RPMI7951 (cell line): ENCODE measurements at places on chromosomes 2 and 18. TPM values are rescaled to one million over a fixed set of nuclear protein-coding genes. Genes with fewer than 3 reads are reported as not detected.

DNA sequence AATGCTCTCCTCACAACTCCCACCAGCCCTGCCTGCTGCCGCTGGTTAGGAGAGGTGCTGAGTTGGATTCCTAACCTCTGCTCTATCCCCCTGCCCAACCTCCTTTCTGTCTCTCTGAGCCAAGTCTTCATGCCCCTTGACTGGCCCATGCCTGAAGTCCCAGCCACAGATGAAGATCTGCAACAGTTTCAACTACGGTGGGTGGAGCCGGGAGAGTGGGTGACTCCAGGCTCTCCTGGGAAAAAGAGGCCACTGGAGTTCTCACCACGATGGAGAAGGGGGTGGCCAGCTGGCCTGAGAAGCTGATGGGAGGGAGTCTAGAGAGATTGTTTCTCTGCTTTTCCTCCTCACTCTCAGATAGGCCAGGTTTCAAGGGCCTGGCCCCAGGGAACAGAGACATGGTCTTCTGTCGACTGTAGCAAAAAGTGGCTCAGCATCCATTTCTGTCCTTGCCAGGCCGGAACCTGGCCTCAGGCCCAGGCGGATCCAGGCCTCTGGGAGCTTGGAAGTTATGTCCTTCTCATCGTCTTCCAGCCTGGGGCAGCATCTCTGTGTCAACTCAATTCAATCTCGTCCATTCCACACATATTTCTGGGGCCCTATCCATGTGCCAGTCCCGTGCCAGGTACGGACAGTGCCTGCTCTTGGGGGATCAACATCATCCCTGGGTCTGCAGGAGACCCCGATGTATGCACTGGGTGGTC is 75.3 kb downstream of the INHBB start:
- no peak for DNase-seq

DNA sequence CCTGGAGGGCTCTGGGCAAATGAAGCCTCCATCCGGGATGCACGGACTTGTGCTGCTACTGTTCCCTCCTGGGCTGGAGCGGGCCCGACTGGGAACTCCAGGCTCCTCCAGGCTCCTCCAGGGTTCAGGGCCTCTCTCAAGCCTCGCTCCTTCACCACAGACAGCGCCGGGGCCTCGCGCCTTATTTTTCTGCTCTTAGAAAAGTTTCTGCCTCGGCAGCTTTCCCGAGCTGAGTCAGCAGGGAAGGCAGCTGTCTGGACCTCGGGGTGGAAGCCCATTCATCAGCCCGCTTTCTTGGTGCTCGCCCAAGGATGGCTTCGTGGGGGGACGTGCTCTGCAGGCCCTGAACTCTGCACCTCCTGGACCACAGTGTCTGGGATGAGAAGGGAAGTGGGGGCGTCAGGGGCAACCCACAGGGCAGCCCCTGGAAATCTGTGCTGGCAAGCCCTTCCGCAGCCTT is 12.9 kb upstream of the TEX51 start:
- DNase-seq: peak; percentile 45

- no peak for DNase-seq
Observed at GRCh38 chr2:236949089-236949905, 136.4 kb upstream of the COPS8 start.

- peak; percentile 6 for DNase-seq
Observed at GRCh38 chr18:35415511-35416073, 38.5 kb upstream of the ZNF396 start.

GRCh38 chr2:224595518-224595917 is 10.4 kb upstream of the CUL3 start:
- DNase-seq: no peak

GRCh38 chr2:98522854-98523253 is 78.2 kb downstream of the INPP4A start:
- DNase-seq: no peak

- peak; percentile 38 for DNase-seq
Observed at GRCh38 chr2:68645523-68645922, 2.1 kb downstream of the PROKR1 start.

- DNase-seq: peak; percentile 77
Observed at GRCh38 chr2:61470122-61470951, 550 bp downstream of the USP34 start.

DNA sequence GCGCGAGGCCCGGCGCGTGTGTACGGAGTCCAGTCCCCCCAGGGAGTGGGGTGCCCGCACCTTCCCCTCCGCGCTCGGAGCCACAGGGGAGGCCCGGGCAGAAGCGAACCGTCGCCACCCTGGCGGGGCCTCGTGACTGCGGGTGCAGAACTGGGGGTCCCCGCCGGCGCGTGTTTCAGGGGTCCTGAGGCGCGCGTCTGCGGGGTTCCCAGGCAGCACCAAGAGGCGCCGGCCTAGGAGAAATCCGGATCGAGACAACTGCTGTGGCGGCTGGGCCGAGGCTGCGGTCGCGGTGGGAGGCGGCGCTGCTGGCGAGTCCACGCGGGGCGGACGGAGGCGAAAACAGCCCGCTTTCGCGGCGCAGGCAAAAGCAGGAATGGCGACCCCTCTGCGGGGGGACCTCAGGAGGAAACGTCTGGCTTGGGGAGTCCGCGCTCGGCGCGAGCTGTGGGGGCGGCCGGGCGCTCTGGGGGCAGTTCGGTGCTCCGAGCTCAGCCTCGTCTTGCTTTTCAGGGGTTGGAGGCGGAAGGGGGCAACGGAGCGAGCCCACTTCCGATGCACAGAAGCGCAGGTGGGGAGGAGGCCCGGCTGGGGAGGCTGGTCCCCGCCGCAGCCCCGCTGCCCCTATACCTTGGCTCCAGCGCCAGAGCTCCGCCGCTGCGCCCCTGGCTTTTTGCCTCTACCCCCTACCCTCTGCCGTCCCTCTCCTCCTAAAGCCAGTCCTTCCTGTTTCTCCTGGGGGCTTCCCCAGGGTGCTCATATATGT is 81.5 kb upstream of the LDLRAD4 start:
- DNase-seq: peak; percentile 28

GRCh38 chr18:13923221-13923620 is 7.9 kb upstream of the MC2R start:
- no peak for DNase-seq

DNA sequence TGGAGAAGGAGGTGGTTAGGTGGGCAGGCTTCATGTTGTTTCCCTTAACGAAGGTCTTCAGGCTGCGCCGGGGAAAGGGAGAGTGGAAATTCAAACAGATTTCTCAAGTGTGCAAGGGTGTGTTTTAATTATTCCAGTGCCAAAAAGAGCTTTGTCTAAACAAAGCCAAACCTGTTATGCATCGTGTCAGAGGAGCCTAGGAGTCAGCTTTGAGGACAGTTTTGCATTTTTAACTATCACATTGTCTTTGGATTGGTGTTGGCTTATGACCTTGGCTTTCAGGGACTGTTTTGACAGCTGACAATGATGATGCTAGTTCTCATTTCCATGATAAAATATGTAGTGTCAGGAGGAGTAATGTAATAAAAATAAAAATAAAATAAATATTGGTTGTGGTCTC is 144.8 kb downstream of the LDLRAD4 start:
- DNase-seq: no peak

DNA sequence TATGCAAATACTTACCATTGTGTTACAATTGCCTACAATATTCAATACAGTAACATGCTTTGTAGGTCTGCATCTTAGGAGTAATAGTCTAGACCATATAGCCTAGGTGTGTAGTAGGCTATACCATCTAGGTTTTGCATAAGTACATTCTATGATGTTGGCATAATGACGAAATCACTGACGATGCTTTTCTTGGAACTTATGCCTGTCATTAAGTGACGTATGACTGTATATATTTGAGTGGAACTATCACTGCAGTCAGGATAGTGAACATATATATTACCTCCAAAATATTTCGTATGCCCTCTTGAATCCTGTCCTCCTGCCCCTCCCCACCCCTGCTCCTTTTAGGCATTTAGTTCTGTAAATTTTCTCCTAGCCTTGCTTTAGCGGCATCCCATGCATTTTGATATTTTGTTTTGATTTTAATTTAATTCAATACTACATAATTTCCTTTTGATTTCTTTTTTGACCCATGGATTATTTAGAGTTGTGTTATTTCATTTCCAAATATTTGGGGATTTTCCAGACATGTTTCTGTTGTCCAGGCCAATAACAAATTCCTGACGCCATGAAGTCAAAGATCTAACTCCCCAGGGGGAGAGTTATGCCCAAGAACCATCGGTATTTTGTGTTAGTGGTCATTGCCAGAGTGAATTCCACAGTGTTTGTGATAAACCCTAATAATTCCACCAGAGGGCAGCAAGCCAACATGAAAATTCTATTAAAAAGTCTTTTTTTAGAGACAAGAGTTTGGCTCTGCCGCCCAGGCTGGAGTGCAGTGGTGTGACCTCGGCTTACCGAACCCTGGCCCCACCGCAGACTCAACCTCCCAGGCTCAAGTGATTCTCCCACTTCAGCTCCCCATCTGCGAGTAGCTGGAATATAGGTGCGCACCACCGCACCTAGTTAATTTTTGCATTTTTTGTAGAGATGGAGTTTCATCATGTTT is 24.2 kb upstream of the CASP8 start:
- peak; percentile 81 for DNase-seq

- DNase-seq: no peak
Observed at GRCh38 chr2:235515364-235515742, 21.5 kb downstream of the AGAP1 start.

- no peak for DNase-seq
Observed at GRCh38 chr18:25729072-25729471, 361.3 kb downstream of the SS18 start.

DNA sequence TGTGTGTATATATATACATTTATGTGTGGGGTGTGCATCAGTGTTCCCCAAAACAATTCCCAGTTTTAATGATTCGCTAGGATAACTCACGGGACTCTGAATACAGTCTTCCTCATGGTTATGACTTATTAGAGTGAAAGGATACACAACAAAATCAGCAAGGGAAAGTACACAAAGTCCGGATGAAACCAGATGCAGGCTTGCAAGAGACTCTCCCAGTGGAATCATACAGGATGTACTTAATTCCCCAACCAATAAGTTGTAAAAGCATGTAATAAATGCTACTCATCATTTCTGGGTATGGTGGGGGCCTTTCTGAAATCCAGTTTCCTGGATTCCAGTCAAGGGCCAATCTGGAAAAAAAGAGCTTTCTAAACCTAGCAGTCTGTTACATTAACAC is 654.1 kb upstream of the SYT4 start:
- no peak for DNase-seq

DNA sequence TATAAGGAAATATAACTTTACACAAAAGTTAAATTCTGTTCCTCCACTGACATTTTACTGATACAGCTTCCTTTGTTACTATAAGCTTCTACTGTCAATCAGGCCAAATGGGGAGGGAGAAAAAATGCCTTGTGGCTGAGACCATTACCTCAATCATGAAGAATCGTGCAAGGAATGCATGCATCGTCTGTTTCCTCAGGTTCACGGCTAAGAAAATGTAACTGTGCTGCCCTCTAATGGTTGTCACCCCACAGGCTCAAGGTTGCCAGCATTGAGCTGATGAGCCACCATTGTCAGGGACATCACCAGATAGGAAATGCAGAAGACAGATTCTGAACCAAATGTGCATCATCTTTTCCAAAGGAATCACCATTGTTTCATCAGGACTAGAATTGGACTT is 426.9 kb downstream of the CDH2 start:
- DNase-seq: peak; percentile 37

GRCh38 chr18:3224223-3224622 is 4.5 kb upstream of the MYOM1 start:
- DNase-seq: no peak

DNA sequence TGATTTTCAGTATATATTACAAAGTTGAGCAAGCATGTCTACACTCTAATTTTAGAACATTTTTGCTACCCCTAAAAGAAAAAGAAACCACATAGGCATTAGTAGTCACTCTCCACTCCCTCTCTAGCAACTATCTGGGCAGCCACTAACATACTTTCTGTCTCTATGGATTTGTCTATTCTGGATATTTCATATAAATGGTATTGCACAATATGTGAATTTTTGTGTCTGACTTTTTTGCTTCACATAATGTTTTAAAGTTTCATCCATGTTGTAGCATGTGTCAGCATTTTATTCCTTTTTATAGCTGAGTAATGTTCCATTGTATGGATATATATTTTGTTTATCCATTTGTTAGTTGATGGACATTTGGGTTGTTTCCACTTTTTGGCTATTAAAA is 232.5 kb upstream of the CTAGE1 start:
- no peak for DNase-seq

DNA sequence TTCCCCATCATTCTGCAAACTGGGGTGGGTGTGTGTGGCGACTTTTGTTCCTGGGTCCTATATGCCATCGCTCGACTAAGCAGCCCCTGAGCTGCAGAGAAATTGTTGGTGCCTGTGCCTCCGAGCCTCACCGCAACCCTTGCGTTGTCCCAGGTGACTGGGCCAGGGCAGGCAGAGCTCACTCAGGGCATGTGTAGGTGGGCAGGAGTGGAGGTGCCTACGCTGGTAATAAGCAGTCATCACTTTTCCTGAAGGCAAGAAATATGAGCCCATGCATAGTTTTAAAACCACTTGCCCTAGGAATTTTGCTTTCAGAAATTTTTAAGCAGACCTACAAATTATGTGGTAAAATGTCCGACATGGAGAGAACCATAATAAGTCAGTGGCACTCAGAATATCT is 197.8 kb downstream of the SMAD7 start:
- DNase-seq: no peak

DNA sequence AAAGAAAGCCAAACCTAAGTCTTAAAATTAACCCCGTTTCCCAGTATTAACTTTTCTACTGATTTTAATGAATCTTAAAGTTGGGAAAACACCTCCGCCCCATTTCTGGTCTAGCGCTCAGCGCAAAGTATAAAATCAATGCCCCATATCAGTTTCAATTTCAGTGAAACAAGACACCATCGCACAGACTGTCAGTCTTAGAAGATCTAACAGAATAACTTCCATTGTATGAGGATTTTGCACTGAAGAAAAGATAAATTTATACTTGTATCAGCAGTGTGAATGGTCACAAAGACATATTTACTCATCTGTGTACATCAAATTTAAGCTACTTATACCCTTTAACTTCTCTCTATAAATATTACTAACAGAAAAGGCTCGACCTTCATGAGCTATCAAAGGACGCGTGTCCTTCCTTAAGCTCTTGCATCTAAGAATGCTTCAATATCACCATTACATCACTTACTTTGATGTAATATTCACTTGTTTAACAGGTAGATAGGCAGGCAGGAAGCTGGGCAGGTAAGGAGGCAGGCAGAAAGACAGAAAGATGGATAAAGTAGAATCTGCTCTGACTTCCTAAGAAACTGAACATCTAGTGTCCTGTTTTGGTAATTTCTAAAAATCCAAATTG is 183.0 kb downstream of the TCF4 start:
- DNase-seq: no peak

GRCh38 chr2:42809131-42809818 is 16.9 kb upstream of the HAAO start:
- no peak for DNase-seq

The KATNAL2 gene
- total RNA-seq: 4.3 and 5.8 TPM in 2 replicates

The SAG gene
- total RNA-seq: 0.12 TPM in 1 of 2 replicates, not detected in the other

The SH3BP4 gene
- 75.8 and 86.6 TPM in 2 replicates for total RNA-seq

The POLR1A gene
- 13.0 and 17.2 TPM in 2 replicates for total RNA-seq

The ZNF396 gene
- total RNA-seq: 1.1 and 2.2 TPM in 2 replicates

The ZSCAN30 gene
- total RNA-seq: 6.6 and 10.6 TPM in 2 replicates

The NEU2 gene
- not detected in 2 replicates for total RNA-seq
